ENCODE measurements at places on chromosomes 4 and X. TPM values are rescaled to one million over a fixed set of nuclear protein-coding genes. Genes with fewer than 3 reads are reported as not detected.

SOX3 gene
- total RNA-seq: not detected

DNA sequence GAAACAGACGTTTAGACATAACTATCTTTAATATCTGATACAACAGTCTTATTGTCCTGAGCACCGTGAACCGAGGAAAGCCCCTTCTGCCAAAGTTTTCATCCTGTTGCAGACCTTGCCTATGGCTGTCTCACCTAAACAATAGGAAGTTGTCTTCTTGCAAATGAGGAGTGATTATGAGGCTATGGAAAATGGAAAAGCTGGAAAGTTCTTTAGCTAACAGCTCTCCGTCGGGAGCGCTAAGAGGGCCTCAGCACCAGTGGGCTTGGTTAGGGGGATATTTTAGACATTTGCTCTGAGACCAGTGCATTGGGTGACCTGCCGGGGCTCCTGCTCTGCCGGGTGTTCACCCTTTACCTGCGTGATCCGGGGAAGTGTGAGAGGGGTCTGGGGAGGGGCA is 28.4 kb downstream of the TMEM131L start:
- H3K4me1 ChIP-seq: peaks cover 88% of the 10 kb centered on the region
- H3K27me3 ChIP-seq: no peaks in the 10 kb centered on the region
- H3K4me3 ChIP-seq: no peak overlapping the region

- H3K36me3 ChIP-seq: no peaks in the 10 kb centered on the region
- H3K4me1 ChIP-seq: no peaks in the 10 kb centered on the region
- H3K27ac ChIP-seq: no peak overlapping the region
- no peak for DNase-seq
- H3K27me3 ChIP-seq: no peaks in the 10 kb centered on the region
Measured at GRCh38 chrX:126509923-126510322, 42.7 kb downstream of the DCAF12L1 start.

GRCh38 chr4:53671757-53672156 is 80.5 kb upstream of the LNX1 start:
- peaks cover 38% of the 10 kb centered on the region for H3K27me3 ChIP-seq
- no peaks in the 10 kb centered on the region for H3K4me1 ChIP-seq
- no peak overlapping the region for H3K27ac ChIP-seq
- H3K36me3 ChIP-seq: no peaks in the 10 kb centered on the region
- H3K4me3 ChIP-seq: no peak overlapping the region

PPBP gene
- total RNA-seq: not detected

WDR45 gene
- 31.1 TPM for total RNA-seq

UNC5C gene
- total RNA-seq: not detected

DNA sequence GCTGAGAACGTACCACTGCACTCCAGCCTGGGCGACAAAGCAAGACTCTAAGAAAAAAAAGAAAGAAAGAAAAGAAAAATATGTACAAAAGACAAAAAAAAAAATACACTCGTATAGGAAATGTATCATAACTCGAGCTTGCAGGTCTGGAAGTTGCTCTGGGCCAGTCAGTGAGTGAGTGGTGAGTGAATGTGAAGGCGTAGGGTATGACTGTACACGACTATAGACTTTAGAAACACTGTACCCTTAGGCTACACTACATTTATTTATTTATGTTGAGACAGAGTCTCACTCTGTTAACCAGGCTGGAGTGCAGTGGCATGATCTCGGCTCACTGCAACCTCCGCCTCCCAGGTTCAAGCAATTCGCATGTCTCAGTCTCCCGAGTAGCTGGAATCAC is 29.4 kb downstream of the EVC2 start:
- H3K36me3 ChIP-seq: no peaks in the 10 kb centered on the region
- DNase-seq: no peak
- H3K4me1 ChIP-seq: no peaks in the 10 kb centered on the region

ZGRF1 gene
- 37.3 TPM for total RNA-seq

GPR34 gene
- 1.4 TPM for total RNA-seq

VCX3A gene
- total RNA-seq: not detected

DNA sequence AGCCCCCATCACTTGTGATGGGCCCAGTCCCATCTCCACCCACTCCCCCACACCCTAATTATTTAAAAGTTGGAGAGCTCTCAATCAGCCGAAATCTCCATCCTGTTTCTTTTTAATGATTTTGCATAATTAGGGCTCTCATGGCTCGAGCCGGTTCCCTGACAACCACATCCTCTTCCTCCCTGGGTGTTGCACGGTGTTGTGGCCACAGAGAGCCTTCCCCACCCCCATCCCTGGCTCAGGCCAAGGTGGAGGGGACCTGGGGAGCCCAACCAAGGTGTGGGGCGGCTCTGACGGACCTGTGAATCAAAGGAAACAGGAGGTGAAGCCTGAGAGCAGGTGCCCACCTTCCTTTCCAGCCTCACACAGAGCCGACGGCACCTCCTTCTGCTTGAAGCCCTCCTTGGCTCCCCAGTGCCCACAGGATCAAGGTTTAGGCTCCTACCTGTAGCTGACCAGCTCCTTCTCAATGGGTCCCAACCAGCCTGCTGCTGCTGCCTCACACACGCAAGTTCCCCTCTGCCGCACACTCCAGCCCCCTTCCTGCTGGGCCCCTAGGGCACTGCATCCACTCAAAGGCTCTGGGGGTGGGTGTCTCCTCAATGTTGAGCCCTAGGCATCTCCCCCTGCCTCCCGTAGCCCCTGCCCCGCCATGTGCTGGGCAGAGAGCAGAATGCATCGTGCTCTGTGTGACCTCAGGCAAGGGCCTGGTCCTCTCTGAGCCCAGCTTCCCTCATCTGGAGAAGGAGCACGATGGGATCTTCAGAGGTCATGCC is 68.7 kb downstream of the WFS1 start:
- DNase-seq: no peak
- H3K27ac ChIP-seq: no peak overlapping the region
- H3K4me1 ChIP-seq: peaks cover 4% of the 10 kb centered on the region
- H3K4me3 ChIP-seq: no peak overlapping the region

C4orf50 gene
- total RNA-seq: not detected

DNA sequence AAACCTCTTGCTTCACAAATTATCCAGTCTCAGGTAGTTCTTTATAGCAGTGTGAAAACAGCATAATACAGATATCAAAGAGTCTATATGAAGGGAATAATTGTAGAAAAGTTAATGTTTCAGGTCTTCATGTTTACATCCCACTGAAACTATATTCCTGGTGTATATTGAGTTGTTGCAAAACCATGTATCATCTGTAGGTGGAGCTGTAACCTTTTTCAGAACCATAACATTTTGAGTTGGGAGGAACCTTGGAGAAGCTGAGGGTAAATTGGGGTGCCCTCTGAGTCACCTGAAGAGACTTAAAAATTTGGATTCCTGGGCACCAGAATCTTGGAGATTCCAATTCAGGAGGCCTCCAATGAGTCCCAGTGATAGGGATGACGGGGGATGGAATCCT is 51.9 kb upstream of the TAPT1 start:
- H3K4me1 ChIP-seq: no peaks in the 10 kb centered on the region
- H3K36me3 ChIP-seq: peaks cover 5% of the 10 kb centered on the region
- H3K4me3 ChIP-seq: no peak overlapping the region
- H3K27ac ChIP-seq: no peak overlapping the region
- no peaks in the 10 kb centered on the region for H3K27me3 ChIP-seq

All from activated naive CD8-positive, alpha-beta T cell treated with anti-CD3 and anti-CD28 coated beads for 36 hours (primary cell).